A549 treated with dexamethasone at 1 μM for 4 hours (cell line): ENCODE measurements at places on chromosomes 7 and 10. TPM values are rescaled to one million over a fixed set of nuclear protein-coding genes. Genes with fewer than 3 reads are reported as not detected.

MRLN gene
- not detected in 5 replicates for total RNA-seq

SLC25A13 gene
- total RNA-seq: 35.0 to 38.4 TPM (median 36.1 TPM) in 5 replicates

CYREN gene
- 72.3 to 93.1 TPM (median 85.4 TPM) in 5 replicates for total RNA-seq

RPA3 gene
- total RNA-seq: 69.5 to 97.6 TPM (median 76.1 TPM) in 5 replicates

PHYH gene
- total RNA-seq: 29.7 to 33.5 TPM (median 30.2 TPM) in 5 replicates

CARD11 gene
- total RNA-seq: 2.1 to 2.7 TPM (median 2.3 TPM) in 5 replicates

RASA4B gene
- total RNA-seq: 0.70 to 2.3 TPM (median 2.0 TPM) in 5 replicates

IQUB gene
- total RNA-seq: 0.04 to 0.11 TPM (median 0.06 TPM) in 4 of 5 replicates, not detected in the other

EPO gene
- 0.06 TPM in 1 of 5 replicates, not detected in the others for total RNA-seq

TMEM273 gene
- total RNA-seq: not detected in 5 replicates

TDRD1 gene
- not detected in 5 replicates for total RNA-seq

ATG9B gene
- total RNA-seq: 0.39 to 0.69 TPM (median 0.61 TPM) in 5 replicates

CRHR2 gene
- total RNA-seq: 0.05 to 0.07 TPM (median 0.05 TPM) in 4 of 5 replicates, not detected in the other

AVPI1 gene
- 89.7 to 121 TPM (median 111 TPM) in 5 replicates for total RNA-seq
